Breast epithelium (tissue), 4 donors: ENCODE measurements at places on chromosomes 6 and 20. TPM values are rescaled to one million over a fixed set of nuclear protein-coding genes. Genes with fewer than 3 reads are reported as not detected.

The HLA-F gene
- total RNA-seq: 93.7 TPM

The IL17F gene
- total RNA-seq: not detected

GRCh38 chr20:51391926-51392325, 150.6 kb downstream of the NFATC2 start:
- DNase-seq: no peak

DNA sequence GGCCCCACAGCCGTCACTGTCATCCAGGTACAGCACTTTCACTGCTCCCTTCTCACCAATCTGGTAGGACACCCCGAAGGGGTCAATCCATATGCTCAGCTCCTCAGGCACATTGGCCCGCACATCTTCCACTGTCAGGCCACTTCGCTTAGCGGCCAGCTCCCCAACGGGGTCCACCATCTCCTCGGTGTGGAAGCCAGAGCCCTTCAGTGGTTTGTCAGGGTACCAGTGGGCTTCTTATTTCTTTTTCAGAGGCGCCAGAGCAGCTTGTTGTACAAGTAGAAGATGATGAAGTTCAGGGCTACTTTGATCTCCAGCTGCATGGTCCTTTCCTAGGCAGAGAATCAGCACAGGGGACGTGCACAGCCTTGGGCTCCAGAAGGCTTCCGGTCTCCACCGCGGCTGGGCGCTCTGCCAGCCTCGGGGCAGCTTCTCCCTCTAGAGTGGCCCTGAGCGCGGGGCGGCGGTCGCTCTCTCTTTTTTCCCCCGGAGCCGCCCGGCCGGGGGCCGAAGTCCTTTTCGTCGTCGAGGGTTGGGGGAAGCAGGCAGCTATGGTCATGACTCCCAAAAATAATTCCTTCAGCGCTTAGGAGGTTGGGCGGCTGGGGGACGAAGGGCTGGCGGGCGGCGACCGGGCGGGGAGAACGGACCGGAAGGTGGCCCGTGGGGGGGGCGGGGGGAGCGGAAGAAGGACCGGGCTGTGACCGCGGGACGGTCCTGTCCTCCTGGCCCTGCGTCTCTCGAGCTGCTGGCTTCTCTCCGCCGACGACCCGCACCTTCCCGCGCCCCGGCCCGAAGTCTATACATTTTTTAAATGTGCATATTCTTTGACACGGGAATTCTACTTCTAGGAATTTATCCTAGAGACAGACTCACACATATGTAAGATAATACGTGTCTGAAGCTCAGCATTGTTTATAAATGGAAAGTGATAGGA, 6.5 kb upstream of the ZSCAN9 start:
- DNase-seq: no peak

- no peak for DNase-seq
Observed at GRCh38 chr6:129672341-129672682, 37.7 kb downstream of the ARHGAP18 start.

DNA sequence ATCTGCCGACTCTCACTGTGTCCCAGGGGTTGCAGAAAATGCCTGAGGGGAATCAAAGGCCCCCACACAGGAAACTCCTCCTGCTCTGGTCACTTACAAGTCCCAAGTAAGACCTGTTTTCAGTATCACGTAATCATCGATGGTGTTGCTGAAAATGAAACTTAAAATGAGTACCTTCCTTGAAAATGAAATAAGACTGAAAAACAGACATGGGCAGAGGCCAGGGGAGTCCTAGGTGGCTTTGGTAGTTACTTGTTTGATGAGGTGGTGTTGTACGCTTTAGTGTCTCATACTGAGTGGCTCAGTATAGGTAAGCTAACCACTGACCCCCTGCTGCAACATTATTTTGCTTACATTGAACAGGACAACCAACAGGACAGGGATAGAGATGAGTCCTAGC, 43.0 kb upstream of the SYNCRIP start:
- no peak for DNase-seq
